ENCODE measurements at places on chromosomes 13 and 19.
A peak's percentile ranks its signal among the peaks of the same experiment; 100 is the strongest.

DNA sequence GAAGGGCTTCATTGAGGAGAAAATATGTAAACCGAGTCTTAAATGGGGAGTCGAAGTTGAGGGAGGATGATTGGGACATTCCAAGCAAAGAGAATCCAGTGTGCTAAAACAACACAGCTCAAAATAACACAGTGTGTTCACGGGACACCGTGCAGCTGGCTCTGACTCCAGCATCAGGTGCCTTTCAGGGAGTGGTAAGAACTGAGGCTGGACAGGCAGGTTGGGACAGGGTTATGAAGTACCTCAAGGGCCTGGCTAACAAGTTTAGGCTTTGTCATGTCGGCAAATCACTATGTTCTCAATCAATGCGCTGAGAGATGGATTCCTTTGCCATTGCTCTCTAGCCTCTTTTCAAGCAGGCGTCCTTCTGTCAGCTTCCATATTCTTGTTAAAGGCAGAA, 27.5 kb upstream of the WDFY2 start:
- DNase-seq = no peak

GRCh38 chr19:44682807-44683206, 11.5 kb downstream of the CEACAM19 start:
- no peak for DNase-seq

DNA sequence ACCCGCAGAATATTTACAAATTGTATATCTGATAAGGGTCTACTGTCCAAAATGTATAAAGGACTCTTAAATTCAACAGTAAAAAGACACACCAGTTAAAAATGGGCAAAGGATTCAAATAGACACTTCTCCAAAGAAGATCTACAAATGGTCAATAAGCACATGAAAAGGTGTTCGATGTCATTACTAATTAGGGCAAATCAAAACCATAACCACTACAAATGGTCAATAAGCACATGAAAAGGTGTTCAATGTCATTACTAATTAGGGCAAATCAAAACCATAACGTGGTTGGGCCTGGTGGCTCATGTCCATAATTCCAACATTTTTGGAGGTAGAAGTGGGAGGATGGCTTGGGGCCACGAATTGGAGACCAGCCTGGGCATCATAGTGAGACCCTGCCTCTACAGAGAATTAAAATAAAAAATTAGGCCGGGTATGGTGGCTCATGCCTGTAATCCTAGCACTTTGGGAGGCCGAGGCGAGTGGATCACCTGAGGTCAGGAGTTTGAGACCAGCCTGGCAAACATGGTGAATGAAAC, 40.5 kb downstream of the ACTN4 start:
- DNase-seq = no peak

GRCh38 chr13:80858131-80858530, 517.2 kb upstream of the SPRY2 start:
- DNase-seq = no peak

DNA sequence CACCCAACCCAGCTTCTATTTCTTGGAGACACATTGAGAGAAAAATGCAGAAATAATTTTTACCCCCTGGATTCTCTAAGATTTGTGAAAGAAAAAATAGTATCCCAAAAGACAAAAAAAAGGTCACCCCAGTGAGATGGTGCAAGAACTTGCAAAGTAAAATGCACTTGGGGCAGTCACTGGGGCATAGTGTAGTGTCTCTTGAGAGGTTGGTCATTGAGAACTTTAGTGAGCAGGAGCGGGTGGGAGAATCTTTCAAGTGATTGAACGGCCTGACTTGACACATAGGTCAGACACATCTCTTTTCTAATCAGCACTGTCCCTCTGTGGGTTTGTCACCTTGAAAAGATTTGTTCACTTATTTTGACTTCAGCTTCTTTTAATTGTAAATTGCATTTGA, 2.4 kb downstream of the ZNF85 start:
- DNase-seq = no peak

DNA sequence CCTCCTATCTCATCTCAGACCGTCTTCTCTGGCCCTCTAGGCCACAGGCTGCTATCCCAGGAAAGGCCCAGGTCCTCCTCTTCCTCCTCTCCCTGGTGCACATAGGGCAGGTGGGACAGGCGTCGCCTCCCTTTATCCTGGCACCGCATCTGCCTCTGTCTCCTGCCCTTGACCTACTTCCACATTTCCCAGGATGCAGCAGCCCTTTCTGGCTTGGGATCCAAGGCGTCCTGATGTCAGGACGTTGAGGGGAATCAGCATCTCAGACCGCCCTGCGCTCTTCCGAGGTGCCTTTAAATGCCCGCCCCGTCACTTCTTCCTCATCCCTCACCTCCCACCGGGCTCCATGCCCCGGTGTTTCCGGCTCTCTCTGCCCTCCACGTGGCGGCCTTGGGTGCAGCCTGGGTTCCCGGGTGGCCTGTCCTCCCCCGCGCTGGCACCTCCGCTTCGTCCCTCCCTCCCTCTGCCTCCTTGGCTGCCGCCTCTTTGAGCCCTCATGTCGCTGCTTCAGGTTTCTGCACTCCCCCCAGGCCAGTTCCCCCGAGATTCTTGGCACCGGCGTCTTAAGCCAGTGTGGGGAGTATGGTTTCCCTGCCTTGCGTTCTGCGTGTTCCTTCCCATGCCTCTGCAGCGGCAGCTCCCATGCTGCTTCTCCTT, 66.3 kb downstream of the KDM4B start:
- no peak for DNase-seq

DNA sequence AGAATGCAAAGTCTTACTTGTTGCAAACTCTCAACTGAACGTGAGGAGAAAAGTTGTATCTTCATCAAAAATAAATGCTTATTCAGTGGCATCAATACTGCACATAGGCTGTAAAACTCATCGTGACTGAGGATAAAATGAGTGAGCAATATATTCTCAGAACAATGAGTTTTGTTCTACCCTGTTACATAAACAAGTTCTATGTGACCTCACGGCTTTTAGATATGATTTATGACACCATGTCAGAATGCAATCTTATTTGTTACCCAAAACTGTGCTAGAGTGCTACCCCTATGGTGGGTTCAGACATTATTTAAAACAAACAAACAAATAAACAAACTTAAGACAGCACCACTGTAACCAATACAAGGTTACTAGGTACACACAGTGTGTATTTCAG, 55.4 kb downstream of the FOXO1 start:
- no peak for DNase-seq

GRCh38 chr19:5080030-5080654, 111.2 kb downstream of the KDM4B start:
- DNase-seq = no peak

- no peak for DNase-seq
These were observed 1.1 kb downstream of the ADAMTS10 start for GRCh38 chr19:8609279-8610040.

DNA sequence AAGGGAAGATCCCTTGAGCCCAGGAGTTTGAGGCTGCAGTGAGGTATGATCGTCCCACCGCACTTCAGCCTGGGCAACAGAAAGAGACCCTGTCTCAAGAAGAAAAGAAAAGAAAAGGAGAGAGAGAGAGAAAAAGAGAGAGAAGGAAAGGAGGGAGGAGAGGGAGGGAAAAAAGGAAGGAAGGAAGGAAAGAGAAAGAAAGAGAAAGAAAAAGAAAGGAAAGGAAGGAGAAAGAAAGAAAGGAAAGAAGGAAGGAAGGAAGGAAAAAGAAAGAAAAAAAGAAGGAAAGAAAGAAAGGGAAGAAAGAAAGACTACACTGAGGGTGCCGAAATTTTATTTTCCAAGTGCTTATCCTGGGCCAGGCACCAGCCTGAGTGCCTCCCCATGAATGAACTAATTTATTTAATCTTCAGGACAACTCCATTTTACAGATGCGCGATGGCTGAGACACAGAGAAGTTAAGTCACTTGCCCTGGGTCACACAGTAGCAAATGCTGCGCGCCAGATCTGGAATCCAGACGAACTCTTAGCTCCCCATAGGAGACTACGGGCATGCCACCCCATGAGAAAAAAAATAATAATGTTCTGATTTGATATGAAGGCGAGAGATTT, 2.7 kb downstream of the CDC42EP5 start:
- no peak for DNase-seq

GRCh38 chr13:81714513-81714912, 1373.6 kb upstream of the SPRY2 start:
- no peak for DNase-seq

GRCh38 chr19:17242431-17243208, 3.1 kb downstream of the NR2F6 start:
- DNase-seq = no peak

GRCh38 chr13:103931331-103931845, 865.2 kb upstream of the SLC10A2 start:
- no peak for DNase-seq

GRCh38 chr13:30408319-30409101, 13.8 kb upstream of the UBE2L5 start:
- peak; percentile 84 for DNase-seq

DNA sequence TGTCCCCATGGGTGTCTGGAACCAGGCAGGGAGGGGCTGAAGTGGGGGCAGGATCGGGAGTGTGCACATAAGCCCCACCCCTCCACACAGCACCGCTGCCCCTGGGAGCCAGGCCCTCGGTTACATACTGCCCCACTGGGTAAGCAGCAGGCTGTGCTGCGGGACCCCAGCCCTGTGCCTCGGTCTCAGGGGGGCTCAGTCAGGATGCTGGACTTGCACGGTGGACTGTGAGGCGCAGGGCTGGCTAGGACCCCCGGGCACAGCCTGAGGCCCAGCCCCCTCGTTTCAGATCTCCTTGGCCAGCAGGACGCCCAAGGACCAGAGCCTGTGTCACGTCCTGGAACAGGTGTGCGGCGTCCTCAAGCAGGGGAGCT, 16.3 kb downstream of the MPND start:
- no peak for DNase-seq

GRCh38 chr13:23516190-23516589, 54.0 kb upstream of the TNFRSF19 start:
- no peak for DNase-seq

DNA sequence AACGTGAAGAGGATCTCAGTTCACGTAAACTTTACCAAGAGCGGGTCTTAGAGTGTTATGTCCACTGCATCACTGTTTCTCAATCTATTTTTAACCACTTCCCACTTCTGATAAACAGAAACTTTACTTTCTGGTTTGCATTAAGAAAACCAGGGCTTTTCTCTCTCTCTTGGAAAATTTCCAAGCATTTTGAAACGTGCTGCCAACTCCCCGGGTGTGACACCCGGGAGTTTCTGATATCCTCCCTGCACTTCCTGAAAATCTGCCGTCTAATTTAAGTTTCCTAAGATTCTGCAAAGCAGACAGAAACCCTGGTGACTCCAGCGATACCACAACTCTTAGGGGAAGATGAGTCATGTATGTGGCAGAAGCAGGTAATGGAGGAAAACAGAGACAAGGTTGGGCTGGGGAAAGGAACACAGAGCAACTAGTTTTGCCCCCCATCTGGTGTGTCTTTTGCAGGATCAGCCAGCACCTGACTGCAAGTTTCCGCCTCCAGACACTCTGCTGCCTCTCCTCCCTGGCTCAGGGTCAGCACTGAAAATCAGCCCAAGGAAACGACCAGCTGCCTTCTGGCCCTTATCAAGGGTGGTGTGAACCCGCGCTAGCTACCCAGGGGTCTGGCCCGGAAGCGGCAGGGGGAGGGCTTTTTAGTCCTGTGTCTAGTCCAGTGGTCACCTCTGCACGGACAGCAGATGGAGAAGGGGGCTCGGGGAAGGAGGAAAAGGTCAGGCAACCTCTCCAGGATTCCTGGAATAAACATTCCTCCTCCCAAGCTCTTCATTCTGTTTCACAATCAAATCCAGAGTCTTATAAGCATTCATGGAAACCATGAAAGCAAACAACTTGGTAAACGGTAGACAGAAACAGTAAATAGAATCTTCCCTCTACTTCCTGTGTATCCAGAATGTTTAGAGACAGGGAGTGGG, 11.3 kb upstream of the FFAR2 start:
- no peak for DNase-seq

GRCh38 chr19:418761-419671, 10.1 kb upstream of the C2CD4C start:
- no peak for DNase-seq

DNA sequence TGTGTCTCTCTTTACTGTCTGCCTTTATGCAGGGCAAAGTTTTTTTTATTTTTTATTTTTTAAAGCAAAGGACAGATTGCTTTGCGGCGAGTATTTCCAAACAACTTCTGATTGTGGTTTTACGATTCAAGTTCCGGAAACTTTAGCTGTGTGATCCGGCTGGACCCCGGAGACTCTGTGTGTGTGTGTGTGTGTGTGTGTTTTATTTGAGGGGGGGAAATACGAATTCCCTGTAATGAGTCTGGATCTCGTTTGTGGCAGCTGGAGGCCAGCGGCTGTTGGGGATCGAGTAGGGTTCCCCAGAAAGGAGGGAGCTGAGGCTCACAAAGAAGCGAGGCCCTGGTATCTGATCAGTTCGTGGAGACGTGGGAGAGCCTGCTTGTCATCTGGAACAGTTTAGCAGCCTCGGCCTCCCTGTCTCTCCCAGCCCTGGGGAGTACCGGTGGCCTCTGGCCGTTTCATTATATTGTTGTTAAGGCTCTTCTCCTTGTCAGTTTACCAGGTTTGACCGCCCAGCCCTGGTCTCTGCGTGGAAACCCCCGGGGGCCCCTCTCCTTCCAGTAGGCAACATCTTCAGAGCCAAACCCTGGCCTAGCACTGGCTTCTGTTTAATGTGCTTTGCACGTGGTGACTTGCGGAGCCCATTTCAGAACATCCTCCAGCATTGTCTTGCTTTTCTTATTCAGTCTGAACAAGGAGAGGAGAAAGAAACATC, 1.3 kb downstream of the FARP1 start:
- DNase-seq = no peak

GRCh38 chr13:113859311-113860050, 4.4 kb downstream of the GAS6 start:
- no peak for DNase-seq

GRCh38 chr13:30725326-30726085, 9.8 kb upstream of the ALOX5AP start:
- DNase-seq = no peak

DNA sequence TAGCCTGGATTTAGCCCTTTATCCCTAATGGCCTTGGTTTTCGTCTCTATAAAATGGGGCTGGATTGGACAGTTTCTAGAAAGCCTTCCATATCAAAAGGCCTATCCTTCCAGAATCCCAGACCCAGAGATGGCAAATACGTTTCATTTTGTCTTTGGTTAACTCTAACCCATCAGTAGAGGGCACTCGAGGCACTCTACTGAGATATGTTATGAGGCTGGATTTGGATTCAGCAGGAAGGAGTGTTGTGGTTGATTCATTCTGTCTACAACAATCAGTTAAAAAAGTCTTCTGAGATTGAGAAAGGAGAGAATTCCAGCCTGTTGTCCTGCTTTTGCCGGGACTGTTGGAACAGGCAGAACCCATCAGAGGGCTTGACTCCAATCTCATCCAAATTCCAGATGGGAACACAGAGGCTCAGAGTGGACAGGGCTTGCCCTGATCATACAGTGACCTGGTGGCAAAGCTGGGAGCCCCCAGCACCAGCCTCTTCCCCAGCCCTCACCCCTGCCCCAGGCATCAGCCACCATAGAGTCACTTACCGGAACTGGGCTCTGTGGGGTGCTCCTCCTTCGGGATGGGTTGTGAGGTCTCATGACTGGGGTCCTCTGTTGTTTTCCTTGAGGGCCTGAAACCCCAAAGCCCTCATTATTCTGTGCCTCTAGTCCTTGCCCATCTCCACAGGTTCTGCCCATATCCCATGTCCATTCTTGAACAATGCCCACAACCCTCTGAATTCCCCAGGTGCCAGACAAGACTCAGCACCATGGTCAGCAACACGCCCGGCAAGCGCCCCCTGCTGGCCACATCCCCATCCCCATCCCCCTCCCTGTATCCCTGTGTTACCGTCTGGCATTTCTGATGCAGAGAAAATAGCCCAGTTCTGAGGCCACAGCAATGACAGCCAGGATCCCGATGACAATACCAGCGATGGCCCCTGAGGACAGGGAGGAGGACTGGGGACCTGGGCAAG, 12.3 kb upstream of the ZNF180 start:
- DNase-seq = no peak

GRCh38 chr13:44136696-44137268, 236.8 kb upstream of the SERP2 start:
- no peak for DNase-seq

GRCh38 chr13:75705908-75706307, 69.8 kb downstream of the LMO7 start:
- DNase-seq = no peak

Data from T-helper 9 cell (primary cell).